ENCODE measurements at places on chromosomes 1 and 21. TPM values are rescaled to one million over a fixed set of nuclear protein-coding genes. Genes with fewer than 3 reads are reported as not detected.

Gene AK4
- 168 TPM for total RNA-seq

Gene OPTC
- total RNA-seq: not detected

Gene EPHA2
- total RNA-seq: 9.6 TPM

Gene UBASH3A
- total RNA-seq: not detected

Gene NTMT2
- total RNA-seq: 5.7 TPM

Gene CD244
- 0.14 TPM for total RNA-seq

Gene OR10J1
- not detected for total RNA-seq

Gene ECM1
- total RNA-seq: 20.1 TPM

Gene LENEP
- not detected for total RNA-seq

Gene ERICH3
- not detected for total RNA-seq

Gene PRDM16
- total RNA-seq: 16.6 TPM

Gene OR2L13
- not detected for total RNA-seq

Gene ANKRD34A
- total RNA-seq: 0.66 TPM

Gene LCE1B
- not detected for total RNA-seq

Gene HENMT1
- total RNA-seq: 1.4 TPM

Gene NTNG1
- 0.30 TPM for total RNA-seq

Gene TCHHL1
- total RNA-seq: not detected

Gene CFAP107
- not detected for total RNA-seq

Gene TESK2
- total RNA-seq: 1.4 TPM

Gene SYTL1
- 1.1 TPM for total RNA-seq

Gene UTP25
- 2.4 TPM for total RNA-seq

Gene LAMC1
- 84.1 TPM for total RNA-seq

Gene AADACL3
- not detected for total RNA-seq

Gene LCE2C
- not detected for total RNA-seq

Gene ABCD3
- total RNA-seq: 76.6 TPM

Gene HRNR
- total RNA-seq: not detected

Gene C1orf141
- total RNA-seq: not detected

Gene TTC13
- total RNA-seq: 6.7 TPM

Gene AMPD2
- total RNA-seq: 12.9 TPM

Gene LMX1A
- total RNA-seq: 0.11 TPM

Gene MANEAL
- 1.9 TPM for total RNA-seq

Gene ADAM30
- total RNA-seq: not detected

Gene CFAP74
- not detected for total RNA-seq

Gene DCST2
- total RNA-seq: not detected

Gene KIFAP3
- 55.9 TPM for total RNA-seq

All from left ventricle myocardium inferior (tissue), 1 donor.